ENCODE measurements at places on chromosomes 1 and 21.

- no peak for DNase-seq
Measured at GRCh38 chr1:168321945-168322344, 41.3 kb downstream of the TBX19 start.

DNA sequence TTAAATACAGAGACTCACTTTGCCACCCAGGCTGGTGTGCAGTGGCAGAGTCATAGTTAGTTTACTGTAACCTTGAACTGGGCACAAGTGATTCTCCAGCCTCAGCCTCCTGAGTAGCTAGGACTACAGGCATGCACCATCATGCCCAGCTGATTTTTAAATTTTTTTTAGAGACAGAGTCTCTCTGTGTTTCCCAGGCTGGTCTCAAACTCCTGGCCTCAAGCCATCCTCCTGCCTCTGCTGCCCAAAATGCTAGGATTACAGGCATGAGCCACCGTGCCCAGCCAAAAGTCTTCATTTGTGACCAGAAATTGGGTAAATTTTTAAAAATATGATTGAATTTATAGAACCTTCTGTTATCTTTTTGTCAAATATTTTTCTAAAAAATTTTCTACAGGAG, 17.9 kb upstream of the TARS2 start:
- DNase-seq, result no peak

DNA sequence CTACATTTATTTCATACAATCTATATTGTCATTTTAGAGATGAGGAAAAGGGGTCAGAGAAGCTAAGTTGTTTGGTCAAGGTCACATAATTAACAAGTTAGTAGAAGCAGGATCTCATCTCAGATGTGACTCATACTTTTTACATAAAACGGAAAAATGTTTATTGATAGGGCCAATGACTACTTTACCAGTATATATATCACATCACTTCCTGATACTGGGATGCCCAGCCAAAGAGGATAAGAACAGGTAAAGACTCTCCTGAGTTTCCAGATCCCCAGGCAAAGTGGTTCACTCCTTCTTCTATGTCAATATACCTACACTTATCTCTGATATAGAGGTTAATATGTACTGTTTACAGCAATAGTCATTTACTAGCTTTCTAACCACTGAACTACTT, 21.0 kb downstream of the YIPF1 start:
- no peak for DNase-seq

GRCh38 chr1:52364235-52364839, 1.7 kb downstream of the CC2D1B start:
- DNase-seq, result no peak

DNA sequence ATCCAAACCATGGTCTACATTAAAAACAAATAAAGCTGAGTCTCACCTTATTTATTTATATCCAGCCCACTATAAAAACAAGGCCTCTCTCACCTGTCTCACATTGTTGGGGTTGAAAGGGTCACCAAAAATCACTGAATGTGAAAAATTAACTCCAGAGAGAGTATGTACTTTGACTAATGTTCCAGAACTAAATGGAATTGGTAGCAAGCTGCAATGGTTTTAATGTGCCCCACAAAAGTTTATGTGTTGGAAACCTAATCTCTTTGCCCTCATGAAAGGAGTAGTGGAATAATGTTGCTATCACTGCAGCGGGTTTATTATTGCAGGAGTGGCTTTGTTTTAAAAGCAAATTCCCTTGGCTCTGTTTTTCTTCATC, 230.3 kb downstream of the LTN1 start:
- no peak for DNase-seq

All from CD4-positive, alpha-beta memory T cell (primary cell).